ENCODE measurements at places on chromosomes 1 and 21. TPM values are rescaled to one million over a fixed set of nuclear protein-coding genes. Genes with fewer than 3 reads are reported as not detected.

- H3K27me3 ChIP-seq, result no peaks in the 10 kb centered on the region
- no peak for DNase-seq
- peaks cover 9% of the 10 kb centered on the region for H3K4me1 ChIP-seq
- H3K36me3 ChIP-seq, result no peaks in the 10 kb centered on the region
- no peak overlapping the region for H3K4me3 ChIP-seq
These were observed 60.1 kb upstream of the TARBP1 start for GRCh38 chr1:234538930-234539649.

DNA sequence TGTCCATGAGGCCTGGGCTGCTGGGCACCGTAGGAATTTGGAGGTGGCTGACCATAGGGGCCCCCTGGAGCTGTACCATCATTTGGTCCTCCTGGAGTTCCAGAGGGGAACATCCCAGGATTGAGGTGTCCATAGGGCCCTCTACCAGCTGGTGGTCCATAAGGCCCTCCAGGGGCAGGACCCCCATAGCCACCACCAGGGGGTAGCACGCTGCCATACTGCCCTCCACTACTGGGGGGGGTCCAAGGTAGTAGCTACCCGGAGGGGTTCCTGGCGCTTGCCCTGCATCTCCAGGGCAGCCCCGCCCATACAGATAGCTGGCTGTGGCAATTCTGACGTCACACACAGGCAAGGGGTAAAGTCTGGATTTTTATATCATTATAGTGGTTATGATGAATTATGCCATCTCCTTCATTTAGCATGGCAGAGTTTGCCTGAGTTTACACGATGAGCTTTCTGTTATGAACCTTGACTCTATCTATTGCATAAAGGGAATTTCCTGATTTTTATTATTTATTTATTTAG lies 13.2 kb downstream of the MDM4 start:
- H3K36me3 ChIP-seq, result peaks cover 10% of the 10 kb centered on the region
- no peak overlapping the region for H3K4me3 ChIP-seq
- DNase-seq, result no peak
- H3K4me1 ChIP-seq, result no peaks in the 10 kb centered on the region
- H3K27ac ChIP-seq, result no peak overlapping the region
- H3K27me3 ChIP-seq, result no peaks in the 10 kb centered on the region

DNA sequence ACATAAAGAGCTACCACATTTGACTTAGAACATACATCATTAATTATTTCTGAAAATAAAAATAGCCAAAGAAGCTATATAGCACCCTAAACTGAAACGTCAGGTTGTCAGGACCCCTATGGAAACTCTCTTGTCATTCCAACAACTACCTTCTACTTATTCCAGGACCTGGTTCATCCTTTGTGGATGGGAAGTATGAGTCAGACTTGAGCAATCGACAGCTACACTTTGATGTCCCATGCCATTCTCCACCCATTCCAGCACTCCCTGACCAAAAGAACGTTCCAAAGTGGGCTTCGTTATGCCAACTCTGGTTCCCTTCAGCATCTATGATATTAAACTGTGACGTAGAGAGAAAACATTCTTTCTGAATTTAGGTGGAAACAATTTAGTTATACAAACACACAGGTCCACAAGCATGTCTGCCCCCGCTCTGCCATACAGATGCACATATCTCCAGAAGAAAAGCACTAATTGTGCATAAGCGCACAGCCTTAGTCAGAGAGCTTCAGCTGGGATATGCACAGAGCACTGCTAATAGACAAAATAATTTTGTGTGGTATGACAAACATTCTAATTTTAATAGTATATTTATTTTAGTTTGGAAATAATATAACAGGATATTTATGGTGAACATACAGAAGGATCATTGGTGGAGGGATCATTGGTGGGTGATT lies 723.1 kb upstream of the B3GALT2 start:
- DNase-seq, result no peak
- no peak overlapping the region for H3K4me3 ChIP-seq
- no peaks in the 10 kb centered on the region for H3K27me3 ChIP-seq
- H3K36me3 ChIP-seq, result no peaks in the 10 kb centered on the region

DNA sequence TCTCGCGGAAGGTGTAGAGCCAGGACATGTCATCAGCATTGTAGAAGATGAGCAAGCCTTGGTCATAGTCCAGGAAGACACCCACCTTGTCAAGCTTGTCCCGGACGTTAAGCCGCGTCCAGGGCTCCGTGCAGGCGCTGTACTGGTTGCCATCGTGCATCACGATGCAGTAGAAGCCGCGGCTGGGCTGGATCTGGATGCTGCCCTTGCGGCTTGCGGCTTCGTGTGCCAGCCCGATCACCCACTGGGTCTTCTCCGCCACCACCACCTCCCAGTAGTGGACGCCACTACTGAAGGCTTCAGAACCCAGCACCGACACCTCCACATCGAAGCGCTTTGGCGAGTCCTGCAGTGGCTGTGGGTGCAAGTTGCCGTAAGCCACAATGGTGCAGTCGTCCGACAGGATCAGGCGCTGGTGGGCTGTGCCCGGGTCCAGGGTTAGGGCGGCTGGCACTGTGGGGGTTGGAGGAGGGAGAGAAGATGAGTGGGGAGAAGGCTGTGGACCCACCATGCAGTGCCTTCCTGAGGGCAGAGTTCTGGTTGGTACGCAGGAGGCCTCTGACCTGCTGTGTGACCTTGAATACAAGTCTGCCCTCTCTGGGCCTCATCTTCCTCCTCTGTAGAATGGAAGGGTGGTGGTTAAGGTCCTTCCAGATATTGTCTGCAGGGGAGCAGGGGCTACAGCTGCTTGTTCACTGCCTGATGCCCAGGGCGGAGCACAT lies 34.4 kb downstream of the TRIM62 start:
- H3K4me3 ChIP-seq, result no peak overlapping the region
- H3K36me3 ChIP-seq, result peaks cover 39% of the 10 kb centered on the region
- no peaks in the 10 kb centered on the region for H3K27me3 ChIP-seq
- H3K4me1 ChIP-seq, result no peaks in the 10 kb centered on the region

- no peak overlapping the region for H3K27ac ChIP-seq
- no peak for DNase-seq
- H3K4me1 ChIP-seq, result peaks cover 5% of the 10 kb centered on the region
These were observed 1.1 kb downstream of the TSPEAR start for GRCh38 chr21:44710294-44710665.

DNA sequence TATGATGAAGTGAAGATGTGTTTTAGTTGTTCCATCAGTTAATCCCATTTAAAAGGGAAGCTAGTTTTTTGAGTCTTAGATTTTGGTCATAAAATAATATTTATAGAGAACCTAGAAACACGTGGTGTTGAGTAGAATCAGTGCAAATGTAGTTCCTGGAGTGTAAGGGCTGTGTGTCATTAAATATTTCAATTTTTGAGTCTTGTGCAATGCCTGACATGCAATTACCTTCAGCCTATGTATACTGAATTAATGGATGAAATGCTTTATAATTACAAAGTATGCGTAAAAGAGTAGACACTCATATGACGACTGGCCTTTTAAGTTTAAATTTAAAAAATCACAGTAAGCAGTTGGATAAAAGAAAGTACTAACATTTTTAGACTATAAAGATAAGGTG lies 75.0 kb downstream of the NEK7 start:
- no peaks in the 10 kb centered on the region for H3K36me3 ChIP-seq
- H3K27me3 ChIP-seq, result no peaks in the 10 kb centered on the region
- H3K4me1 ChIP-seq, result peaks cover 15% of the 10 kb centered on the region
- no peak for DNase-seq

GRCh38 chr1:235852887-235853286 lies 13.8 kb downstream of the LYST start:
- no peak overlapping the region for H3K27ac ChIP-seq
- no peaks in the 10 kb centered on the region for H3K27me3 ChIP-seq
- H3K4me1 ChIP-seq, result no peaks in the 10 kb centered on the region
- no peak overlapping the region for H3K4me3 ChIP-seq
- H3K36me3 ChIP-seq, result no peaks in the 10 kb centered on the region

- H3K27me3 ChIP-seq, result peaks cover 11% of the 10 kb centered on the region
- no peaks in the 10 kb centered on the region for H3K4me1 ChIP-seq
- no peak overlapping the region for H3K4me3 ChIP-seq
- H3K36me3 ChIP-seq, result no peaks in the 10 kb centered on the region
These were observed 73.6 kb upstream of the LRRC8B start for GRCh38 chr1:89451011-89451410.

- H3K36me3 ChIP-seq, result peaks cover 2% of the 10 kb centered on the region
- no peak overlapping the region for H3K27ac ChIP-seq
- no peak for DNase-seq
- no peaks in the 10 kb centered on the region for H3K4me1 ChIP-seq
- no peak overlapping the region for H3K4me3 ChIP-seq
These were observed 57.1 kb downstream of the TGFB2 start for GRCh38 chr1:218401998-218402785.

RERE gene
- total RNA-seq, result 113 TPM

DNA sequence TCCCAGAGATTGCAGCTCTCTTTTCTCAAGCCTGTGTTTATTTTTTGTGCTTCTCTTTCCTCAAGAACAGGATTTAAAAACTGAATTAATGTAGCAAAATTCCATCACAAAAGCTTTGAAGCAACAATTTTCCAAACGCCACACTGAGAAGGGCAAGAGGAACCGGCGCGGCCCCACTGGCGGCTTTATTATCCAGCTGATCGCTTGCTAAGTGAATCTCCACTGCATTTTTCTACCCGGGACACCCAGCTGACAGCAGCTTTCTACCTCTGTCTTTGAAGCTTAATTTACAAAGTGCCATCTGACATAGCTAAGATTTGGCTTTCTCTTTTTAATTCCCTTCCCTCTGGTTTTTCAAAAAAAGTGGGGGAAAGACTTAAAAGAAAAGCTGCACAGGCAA lies 369.3 kb upstream of the C1orf174 start:
- H3K4me1 ChIP-seq, result no peaks in the 10 kb centered on the region
- no peak overlapping the region for H3K27ac ChIP-seq
- no peaks in the 10 kb centered on the region for H3K36me3 ChIP-seq
- no peak for DNase-seq
- no peak overlapping the region for H3K4me3 ChIP-seq
- no peaks in the 10 kb centered on the region for H3K27me3 ChIP-seq

DNA sequence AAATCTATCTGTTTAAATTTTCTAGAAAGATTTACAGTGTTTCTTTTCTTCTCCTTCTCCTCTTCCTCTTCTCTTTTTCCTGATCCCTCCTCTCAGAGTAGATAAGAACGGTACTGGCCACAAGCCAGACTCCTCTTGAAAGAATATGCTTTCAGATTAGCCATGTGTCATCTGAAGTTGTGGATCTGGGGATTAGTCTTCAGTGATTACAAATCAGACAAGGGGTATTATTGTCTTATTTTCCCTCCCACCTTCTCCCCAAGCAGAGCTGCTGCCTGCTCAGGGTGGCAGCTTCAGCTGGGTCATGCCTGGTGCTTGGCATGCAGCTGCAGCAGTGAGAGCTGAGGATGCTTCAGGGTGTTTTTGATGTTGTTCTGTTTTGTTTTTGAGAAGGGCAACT lies 42.7 kb downstream of the SGIP1 start:
- H3K36me3 ChIP-seq, result no peaks in the 10 kb centered on the region
- no peak overlapping the region for H3K27ac ChIP-seq
- H3K27me3 ChIP-seq, result no peaks in the 10 kb centered on the region
- DNase-seq, result peak; percentile 64
- no peak overlapping the region for H3K4me3 ChIP-seq

GRCh38 chr1:162390396-162391185 lies 9.1 kb downstream of the C1orf226 start:
- H3K4me1 ChIP-seq, result no peaks in the 10 kb centered on the region
- no peaks in the 10 kb centered on the region for H3K36me3 ChIP-seq
- no peak for DNase-seq
- no peak overlapping the region for H3K4me3 ChIP-seq

GRCh38 chr1:159200769-159201168 lies 3.9 kb upstream of the ACKR1 start:
- DNase-seq, result no peak
- no peaks in the 10 kb centered on the region for H3K36me3 ChIP-seq
- H3K4me1 ChIP-seq, result no peaks in the 10 kb centered on the region
- H3K4me3 ChIP-seq, result no peak overlapping the region

TRNAU1AP gene
- 46.2 TPM for total RNA-seq

DNA sequence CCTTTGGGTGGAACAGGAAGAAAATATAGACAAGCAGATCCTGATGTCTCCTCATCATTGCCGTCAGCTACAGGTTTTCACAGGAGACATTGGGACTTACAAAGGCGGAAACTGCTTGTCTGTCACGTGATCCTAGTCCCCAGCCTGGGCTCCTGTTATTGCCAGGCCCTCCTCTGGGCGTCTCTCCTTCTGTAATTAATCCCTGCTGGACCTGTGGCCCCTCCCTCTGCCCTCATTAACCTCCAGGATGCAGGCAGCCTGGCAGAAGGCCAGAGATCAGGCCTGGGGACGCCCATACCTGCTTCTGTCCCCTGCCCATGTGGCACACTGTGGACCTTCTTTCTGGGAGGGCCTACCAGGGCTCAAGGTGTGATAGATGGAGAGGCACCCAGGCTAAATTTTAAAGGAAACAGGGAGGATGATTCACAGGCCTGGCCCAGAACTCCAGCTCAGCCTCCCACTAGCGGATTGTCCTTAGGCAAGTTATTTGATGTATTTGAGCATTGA lies 2.4 kb downstream of the S100A5 start:
- no peaks in the 10 kb centered on the region for H3K27me3 ChIP-seq
- no peak overlapping the region for H3K27ac ChIP-seq
- no peak overlapping the region for H3K4me3 ChIP-seq
- H3K4me1 ChIP-seq, result peaks cover 22% of the 10 kb centered on the region
- H3K36me3 ChIP-seq, result no peaks in the 10 kb centered on the region

MX2 gene
- not detected for total RNA-seq

- DNase-seq, result no peak
- H3K4me1 ChIP-seq, result peaks cover 39% of the 10 kb centered on the region
- H3K27me3 ChIP-seq, result no peaks in the 10 kb centered on the region
- no peak overlapping the region for H3K4me3 ChIP-seq
- H3K27ac ChIP-seq, result peak overlapping the region; percentile 99
These were observed 5.2 kb downstream of the ID3 start for GRCh38 chr1:23554127-23554480.

DNA sequence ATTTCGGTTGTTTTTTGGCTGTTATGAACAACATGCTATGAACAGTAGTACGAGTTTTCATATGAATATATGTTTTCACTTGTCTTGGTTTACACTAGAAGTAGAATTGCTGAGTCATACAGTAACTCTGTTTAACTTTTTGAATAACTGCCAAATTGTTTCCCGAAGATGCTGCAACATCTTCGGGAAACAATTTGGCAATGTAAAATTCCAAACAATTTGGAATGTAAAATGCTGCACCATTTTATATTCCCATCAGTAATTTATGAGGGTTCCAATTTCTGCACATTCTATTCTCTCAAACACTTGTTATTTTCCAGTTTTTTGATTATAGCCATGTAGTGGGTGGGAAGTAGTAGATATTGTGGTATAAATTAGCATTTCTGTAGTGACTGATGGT lies 11.6 kb downstream of the PCBP3 start:
- peaks cover 2% of the 10 kb centered on the region for H3K27me3 ChIP-seq
- no peak for DNase-seq
- H3K36me3 ChIP-seq, result no peaks in the 10 kb centered on the region
- H3K4me1 ChIP-seq, result no peaks in the 10 kb centered on the region

- H3K27ac ChIP-seq, result no peak overlapping the region
- H3K4me3 ChIP-seq, result no peak overlapping the region
- H3K36me3 ChIP-seq, result no peaks in the 10 kb centered on the region
- no peaks in the 10 kb centered on the region for H3K27me3 ChIP-seq
- no peaks in the 10 kb centered on the region for H3K4me1 ChIP-seq
- peak; percentile 57 for DNase-seq
These were observed 69.9 kb downstream of the TNFSF4 start for GRCh38 chr1:173137107-173137706.

- H3K27ac ChIP-seq, result no peak overlapping the region
- no peaks in the 10 kb centered on the region for H3K36me3 ChIP-seq
- no peaks in the 10 kb centered on the region for H3K27me3 ChIP-seq
These were observed 99.4 kb upstream of the SLC45A1 start for GRCh38 chr1:8218351-8219092.

NTMT2 gene
- total RNA-seq, result not detected

MIXL1 gene
- 1.2 TPM for total RNA-seq

All from endothelial cell of umbilical vein (primary cell).